ENCODE measurements at places on chromosomes 12 and 14. TPM values are rescaled to one million over a fixed set of nuclear protein-coding genes. Genes with fewer than 3 reads are reported as not detected.

GRCh38 chr12:129825316-129825715 lies 78.5 kb downstream of the TMEM132D start:
- peak; percentile 59 for DNase-seq

- no peak for DNase-seq
Measured at GRCh38 chr12:39620659-39621658, 1.4 kb upstream of the ABCD2 start.

GRCh38 chr12:127260531-127260930 lies 1006.4 kb upstream of the TMEM132C start:
- no peak for DNase-seq

DNA sequence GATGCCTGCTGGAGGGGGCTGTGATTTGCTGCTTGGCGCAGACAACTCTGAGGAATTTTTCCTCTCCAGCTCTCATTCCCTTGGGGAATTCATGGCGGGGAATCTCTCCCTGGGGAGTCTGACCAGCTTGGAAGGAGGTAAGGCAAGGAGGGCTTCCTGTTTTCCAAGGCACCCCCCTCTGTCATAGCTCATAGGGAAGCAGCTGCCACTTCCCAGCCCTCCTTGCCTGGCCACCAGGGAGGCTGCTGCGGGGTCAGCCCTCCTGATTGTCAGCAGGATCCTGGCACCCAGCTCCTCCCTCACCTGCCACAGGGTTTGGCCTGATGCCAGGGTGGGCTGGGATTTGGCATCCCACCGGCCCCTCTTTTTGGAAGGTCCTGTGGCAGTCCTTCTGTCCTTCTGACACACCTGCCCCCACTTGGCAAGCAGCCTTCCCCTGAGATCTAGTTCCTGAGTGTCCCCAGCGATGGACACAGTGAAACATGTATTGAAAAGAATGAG lies 74.9 kb downstream of the TSPAN9 start:
- DNase-seq, result peak; percentile 89

DNA sequence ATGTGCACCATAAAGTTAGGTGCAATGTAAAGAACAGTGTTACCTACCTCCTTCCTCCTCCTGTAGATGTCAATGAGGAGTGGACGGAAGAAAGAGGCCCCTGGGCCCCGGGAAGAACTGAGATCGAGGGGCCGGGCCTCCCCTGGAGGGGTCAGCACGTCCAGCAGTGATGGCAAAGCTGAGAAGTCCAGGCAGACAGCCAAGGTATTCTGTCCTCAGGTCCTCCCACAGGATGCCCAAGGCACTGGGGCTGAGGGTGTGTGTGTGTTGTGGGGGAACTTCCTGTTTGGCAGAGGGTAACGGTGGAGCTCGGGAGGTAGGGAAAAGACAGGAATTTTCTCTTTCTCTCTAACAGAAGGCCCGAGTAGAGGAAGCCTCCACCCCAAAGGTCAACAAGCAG lies 6.4 kb downstream of the ATN1 start:
- DNase-seq, result no peak

DNA sequence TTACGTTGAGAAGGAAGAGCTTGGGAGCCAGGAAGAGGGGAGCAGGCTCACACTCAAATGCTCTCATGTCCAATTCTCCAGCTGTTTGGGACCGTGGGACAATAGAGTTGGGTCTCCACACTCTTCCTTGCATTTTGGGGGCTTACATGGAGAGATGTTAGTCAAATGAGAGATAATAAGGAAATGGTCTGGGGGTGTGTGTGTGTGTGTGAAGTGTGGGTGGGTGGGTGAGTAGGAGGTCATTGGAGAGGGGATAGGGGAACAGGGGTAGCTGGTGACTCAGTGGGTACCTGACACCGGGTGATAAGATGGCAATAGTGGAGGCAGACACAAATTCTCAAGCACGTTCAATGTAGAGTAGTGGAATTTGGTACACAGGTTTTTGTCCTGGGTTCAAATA lies 68.0 kb downstream of the B4GALNT3 start:
- no peak for DNase-seq

- no peak for DNase-seq
Measured at GRCh38 chr12:71242511-71242910, 84.7 kb upstream of the TSPAN8 start.

GRCh38 chr12:10718279-10718821 lies 4.8 kb downstream of the YBX3 start:
- DNase-seq, result no peak

GRCh38 chr12:12606781-12607589 lies 4.7 kb upstream of the CREBL2 start:
- DNase-seq, result no peak

DNA sequence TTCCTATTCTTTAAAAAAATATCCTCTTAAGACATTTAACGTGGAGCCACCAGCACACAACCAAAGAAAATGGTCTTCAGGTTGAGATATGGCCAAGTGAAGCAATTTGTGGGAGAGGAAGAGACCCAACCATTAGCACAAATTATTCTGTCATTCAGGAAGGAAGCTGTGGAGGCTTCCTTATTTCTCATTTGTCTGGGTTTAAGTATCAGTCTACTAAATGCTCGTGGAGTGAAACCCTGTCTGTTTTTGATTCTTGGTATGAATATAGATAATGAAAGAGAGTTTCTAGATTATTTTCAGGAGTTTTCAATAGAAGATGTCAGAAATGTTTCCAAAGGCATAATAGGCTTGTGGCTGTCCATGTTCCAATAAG lies 125.1 kb downstream of the GPR65 start:
- no peak for DNase-seq

The RND1 gene
- 1.1 TPM for total RNA-seq

The SRRM4 gene
- not detected for total RNA-seq

The CYP27B1 gene
- 3.2 TPM for total RNA-seq

The CCDC85C gene
- total RNA-seq, result 7.0 TPM

The CYP46A1 gene
- total RNA-seq, result 2.8 TPM

The MYF6 gene
- total RNA-seq, result not detected

The PTPN21 gene
- total RNA-seq, result 40.0 TPM

The APOF gene
- not detected for total RNA-seq
